ENCODE measurements at places on chromosomes 16 and 17.

DNA sequence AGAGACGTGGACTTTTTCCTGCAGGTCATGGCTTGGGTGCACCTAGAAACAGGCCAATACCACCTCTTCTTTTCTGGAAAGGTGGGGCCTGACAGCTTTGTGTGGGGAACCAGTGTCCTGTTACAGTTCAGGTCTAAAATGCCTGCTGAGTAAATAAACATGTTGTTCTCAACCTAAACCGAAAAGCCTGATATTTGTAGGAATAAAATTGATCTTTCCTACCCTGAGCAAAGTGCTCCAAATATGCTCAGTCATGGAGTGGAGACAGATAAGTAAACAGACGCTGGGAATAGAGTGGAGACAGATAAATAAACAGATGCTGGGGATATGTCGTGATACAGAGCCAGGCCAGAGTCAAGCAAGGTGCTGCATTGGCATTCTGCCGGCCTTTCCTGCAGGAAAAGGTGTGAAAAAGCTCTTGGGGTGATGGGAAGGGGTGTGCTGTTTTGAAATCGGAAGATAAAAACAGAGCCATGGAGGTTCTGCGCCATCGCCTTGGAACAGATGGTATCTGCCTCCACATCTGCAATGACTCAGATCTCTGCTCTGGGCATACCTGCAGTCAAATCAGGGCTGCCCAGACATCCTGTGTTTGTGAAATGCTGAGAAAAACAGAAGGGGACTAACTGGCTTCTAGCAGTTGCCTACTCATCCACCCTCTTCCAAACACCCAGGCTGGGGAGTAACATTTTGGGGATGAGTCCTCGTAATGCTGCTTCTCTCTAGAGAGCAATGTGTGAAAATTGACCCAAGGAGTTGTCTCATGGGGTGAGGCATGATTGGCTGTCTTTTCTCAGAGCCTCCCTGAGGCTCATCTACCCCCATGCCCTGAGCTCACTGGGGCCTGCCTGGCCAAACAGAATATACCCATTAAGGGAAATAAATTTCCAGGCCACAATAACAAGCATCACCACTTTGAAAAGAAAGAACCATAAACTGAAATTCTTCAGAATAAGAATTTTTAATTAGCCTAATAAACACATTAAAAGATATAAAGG lies 16.8 kb upstream of the TRPV2 start:
- no peak for DNase-seq

DNA sequence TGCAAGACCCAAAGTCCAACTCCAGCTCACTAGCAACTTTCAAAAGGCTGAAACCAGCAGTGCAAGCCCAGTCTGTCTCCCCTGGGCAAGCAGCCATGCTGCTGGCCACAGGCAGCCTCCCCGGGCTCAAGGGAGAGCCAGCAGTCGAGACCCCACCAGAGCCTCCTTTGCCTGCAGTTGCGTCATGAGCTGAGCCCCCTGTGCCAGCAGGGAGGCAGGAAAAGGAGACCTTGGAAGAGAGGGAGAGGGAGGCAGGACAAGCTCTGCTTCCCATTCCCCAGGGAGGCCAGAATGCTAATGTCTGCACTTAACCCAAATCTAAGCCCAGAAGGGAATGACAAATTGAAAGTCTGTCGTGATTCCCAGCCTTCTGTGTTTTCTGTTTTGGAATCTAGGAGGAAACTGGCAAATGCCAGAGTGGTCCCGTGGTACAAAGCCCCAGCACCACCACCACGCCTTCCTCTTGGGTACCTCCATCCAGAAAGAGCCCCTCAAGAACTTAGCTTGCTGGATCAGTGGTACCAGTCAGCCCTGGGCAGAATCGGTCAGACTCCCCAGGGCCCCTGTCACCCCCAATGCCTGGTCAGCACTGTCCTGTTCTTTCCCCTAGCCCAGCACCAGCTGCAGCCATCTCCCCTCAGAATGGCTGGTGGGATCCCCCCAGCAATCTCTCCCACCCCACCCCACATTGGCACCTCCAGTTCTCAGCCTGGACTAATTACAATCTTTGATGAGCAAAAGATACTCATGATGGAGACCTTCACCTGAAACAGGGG lies 99.3 kb upstream of the TNRC6C start:
- no peak for DNase-seq

- DNase-seq: no peak
Observed at GRCh38 chr16:85873153-85873552, 25.8 kb upstream of the IRF8 start.

DNA sequence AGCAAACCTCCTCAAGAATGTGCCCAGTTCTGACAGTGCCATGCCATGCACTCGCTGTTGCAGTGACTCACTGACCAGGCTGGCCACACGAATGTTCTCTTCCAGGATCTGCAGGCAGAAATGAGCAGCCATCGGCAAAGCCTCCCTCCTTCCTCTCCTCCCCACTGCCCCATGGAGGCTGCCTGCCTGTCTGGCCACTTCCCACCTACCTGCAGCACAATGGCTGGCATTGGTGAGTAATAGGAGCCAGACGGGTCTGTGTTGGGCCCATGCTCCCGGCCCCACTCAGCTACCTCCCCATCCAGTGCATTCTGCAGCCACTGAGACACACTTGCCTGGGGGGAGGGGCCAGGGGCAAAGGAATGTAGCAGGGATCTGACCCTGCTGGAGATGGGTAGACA lies 2.8 kb upstream of the MATCAP1 start:
- no peak for DNase-seq

- no peak for DNase-seq
Observed at GRCh38 chr16:89322321-89323119, 105.0 kb downstream of the ZNF778 start.

DNA sequence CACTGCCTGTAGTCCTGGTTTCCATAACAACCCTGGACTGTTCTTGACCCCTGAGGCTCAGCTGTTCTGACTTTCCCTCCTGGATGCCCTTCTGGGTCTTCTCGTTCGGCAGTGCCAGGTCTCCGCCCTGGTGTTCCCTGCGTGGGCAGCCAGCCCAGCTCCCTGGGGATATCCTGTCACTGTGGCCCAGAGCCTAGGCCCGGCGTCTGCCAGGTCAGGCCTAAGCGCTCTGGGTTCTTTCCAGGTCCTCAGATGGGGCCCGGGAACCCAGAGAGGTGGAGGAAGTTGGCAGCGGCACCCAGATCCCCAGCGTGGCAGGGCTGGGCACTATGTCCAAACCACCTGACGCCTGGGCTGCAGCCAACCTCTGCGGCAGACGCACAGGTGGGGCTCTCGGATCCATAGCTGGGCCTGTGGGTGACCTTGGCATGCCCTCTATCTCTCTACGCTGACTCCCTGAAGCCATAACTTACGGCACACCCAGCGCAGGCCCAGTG lies 12.5 kb upstream of the ATP2A3 start:
- no peak for DNase-seq

DNA sequence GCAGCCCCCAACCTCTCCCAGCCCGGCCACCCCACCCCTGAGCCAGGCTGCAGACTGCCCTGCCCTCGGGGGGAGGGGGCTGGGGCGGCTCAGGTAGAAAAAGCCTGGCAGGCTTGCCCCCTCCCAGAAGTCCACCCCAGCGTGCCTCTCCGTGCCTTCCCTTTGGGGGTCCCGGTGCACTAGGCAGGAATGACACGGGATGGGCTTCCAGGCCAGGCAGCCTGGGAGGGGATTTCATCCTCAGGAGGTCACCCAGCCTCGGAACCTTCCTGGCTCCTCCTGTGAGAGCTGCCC lies 185.0 kb downstream of the NTN1 start:
- DNase-seq: no peak

All from NCI-H1105 treated with DMSO at 0.1 percent for 48 hours (cell line).